ENCODE measurements at places on chromosomes 2 and 18.
A peak's percentile ranks its signal among the peaks of the same experiment; 100 is the strongest.

GRCh38 chr2:38498045-38498481 lies 104.7 kb downstream of the HNRNPLL start:
- H3K27ac ChIP-seq = no peak overlapping the region
- no peak overlapping the region for H3K4me3 ChIP-seq
- H3K4me1 ChIP-seq = no peaks in the 10 kb centered on the region
- no peaks in the 10 kb centered on the region for H3K27me3 ChIP-seq
- H3K36me3 ChIP-seq = no peaks in the 10 kb centered on the region

DNA sequence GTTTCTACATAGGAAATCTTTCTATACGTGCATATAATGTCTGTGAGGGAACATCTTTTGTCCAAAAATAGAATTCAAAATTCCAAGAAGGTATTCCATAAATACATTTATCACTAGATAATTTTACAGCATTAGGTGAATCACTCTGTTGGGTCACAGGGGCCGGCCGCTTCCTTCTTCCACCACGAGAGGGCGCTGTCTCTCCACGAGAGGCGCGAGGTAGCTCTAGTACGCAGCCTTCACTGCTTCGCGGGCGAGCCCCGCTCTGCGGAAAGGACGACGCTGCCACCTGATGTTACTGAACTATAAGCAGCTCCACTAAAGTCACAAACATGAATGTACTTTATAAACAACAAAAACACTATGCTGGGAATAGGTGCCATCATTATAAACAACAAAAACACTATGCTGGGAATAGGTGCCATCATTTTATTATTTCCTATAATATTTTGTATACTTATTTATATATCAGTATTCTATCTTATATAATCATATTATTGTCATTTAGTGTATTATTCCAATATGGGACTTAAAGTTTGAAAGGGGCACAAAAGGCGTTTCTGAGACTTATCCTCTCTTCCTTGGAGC lies 69.4 kb upstream of the REV1 start:
- H3K4me1 ChIP-seq = no peaks in the 10 kb centered on the region
- no peaks in the 10 kb centered on the region for H3K36me3 ChIP-seq
- peak; percentile 85 for DNase-seq
- H3K27me3 ChIP-seq = no peaks in the 10 kb centered on the region
- no peak overlapping the region for H3K27ac ChIP-seq

DNA sequence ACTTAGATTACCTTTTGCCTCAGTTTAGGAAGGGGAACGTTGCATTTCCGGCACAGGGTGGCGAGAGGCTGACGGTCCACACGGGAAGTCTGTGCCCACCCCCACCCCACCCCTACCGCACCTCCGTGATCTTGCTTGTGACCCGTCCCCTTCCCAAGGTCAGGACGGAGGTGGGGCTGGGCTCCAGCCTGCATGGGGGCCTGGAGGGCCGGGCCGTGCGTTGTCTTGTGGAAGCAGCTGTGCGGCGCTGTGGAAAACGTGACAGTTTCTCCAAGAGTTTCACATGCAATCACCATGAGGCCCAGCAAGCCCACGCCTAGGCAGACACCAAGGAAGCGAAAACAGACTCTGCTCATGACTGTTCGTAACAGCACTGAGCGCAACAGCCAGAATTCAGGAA lies 76.8 kb upstream of the HDAC4 start:
- H3K27ac ChIP-seq = no peak overlapping the region
- H3K36me3 ChIP-seq = no peaks in the 10 kb centered on the region
- H3K4me3 ChIP-seq = no peak overlapping the region
- no peaks in the 10 kb centered on the region for H3K27me3 ChIP-seq
- H3K4me1 ChIP-seq = no peaks in the 10 kb centered on the region
- DNase-seq = no peak

GRCh38 chr2:222318026-222318711 lies 19.4 kb upstream of the PAX3 start:
- no peaks in the 10 kb centered on the region for H3K36me3 ChIP-seq
- no peaks in the 10 kb centered on the region for H3K4me1 ChIP-seq
- no peak overlapping the region for H3K27ac ChIP-seq
- peak overlapping the region; percentile 74 for H3K4me3 ChIP-seq

DNA sequence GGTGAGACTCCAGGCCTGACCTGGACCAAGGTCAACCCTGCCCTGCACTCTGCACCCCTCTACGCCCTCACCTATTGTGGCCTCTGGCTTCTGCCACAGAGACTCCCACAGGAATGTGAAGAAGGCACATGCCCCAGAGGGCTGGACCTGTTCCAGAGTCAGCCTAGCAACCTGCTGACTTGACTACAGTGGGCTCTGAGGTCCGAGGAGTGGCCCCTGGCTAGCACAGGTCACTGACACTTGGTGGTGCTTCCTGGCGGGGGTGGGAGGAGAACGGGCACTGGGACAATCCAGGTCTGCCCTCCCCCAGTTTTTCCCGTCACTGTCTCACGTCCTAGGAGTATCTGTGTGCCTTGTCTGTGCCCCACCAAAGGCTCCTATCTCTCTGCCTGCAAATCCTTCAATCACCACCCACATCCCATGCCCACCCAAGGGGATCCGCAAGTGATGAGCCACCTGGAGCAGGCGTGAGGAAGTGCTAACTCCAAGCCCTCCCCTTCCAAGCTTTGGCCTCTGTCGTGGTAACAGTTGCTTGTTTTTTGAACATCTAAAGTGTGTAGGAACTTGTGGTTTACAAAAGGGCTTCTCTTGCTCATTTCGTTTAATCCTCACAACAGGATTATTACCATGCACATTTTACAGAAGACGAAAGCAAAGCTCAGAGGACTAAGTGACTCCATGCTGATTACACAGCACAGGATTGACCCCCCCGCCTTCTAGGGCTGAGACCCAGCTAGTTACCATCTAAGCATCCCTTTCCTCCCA lies 86.2 kb downstream of the MCFD2 start:
- no peak overlapping the region for H3K4me3 ChIP-seq
- H3K27ac ChIP-seq = no peak overlapping the region
- H3K4me1 ChIP-seq = no peaks in the 10 kb centered on the region
- no peak for DNase-seq
- no peaks in the 10 kb centered on the region for H3K27me3 ChIP-seq

DNA sequence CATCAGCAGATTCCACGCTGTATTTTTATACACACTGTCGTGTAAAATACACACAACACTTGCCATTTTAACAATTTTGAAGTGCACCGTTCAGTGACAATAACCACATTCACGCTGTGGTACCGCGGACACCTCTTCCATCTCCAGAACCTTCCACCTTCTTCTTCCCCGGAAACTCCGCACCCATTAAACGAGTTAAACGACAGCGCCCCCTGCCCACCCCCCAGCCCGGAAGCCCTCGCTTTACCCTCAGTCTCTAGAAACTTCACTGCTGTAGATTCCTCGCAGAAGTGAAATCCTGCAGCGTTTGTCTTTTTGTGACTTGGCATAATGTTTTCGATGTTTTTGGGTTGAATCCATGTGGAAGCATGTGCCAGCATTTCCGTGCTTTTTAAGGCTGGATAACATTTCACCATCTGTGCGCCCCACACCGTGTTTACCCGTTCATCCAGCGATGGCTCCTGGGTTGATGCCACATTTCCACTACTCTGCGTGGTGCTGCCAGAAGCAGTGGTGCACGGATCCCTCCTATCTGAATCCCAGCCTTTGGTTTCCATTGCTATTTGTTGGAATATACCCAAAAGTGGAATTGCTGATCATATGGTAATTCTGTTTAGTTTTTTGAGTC lies 32.0 kb upstream of the TMEM18 start:
- H3K27ac ChIP-seq = no peak overlapping the region
- no peak overlapping the region for H3K4me3 ChIP-seq
- H3K27me3 ChIP-seq = no peaks in the 10 kb centered on the region
- H3K4me1 ChIP-seq = no peaks in the 10 kb centered on the region
- no peak for DNase-seq

GRCh38 chr18:52451256-52451655 lies 111.3 kb downstream of the DCC start:
- H3K4me3 ChIP-seq = no peak overlapping the region
- no peaks in the 10 kb centered on the region for H3K4me1 ChIP-seq
- DNase-seq = no peak

DNA sequence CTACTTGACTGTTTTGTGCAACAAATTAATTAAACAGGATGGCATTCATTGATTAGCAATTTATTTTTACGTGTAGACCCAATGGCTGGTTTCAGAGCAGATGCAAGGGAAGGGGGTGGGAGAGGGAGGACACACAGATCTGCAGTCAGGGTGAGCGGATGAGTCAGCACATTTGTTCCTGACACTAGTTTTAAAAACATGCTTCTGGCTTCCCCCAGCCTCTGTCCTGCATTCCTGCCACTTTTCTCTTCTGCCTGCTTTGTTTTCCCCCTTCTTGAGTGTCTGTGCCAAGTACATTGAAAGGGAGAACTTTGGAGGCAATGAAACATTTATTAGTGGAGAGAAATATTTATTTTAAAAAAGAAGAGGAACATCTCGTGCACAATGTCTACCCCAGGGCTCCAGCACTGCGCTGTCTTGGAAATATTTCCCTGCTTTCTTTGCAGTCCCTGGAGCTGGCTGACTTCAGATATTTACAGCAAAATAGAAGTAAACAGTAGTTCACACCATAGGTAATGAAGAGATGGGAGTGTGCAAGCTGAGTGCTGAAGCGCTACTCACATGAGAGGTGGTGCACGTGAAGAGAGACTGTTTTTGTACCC lies 52.2 kb downstream of the NRP2 start:
- H3K27ac ChIP-seq = no peak overlapping the region
- H3K27me3 ChIP-seq = no peaks in the 10 kb centered on the region

DNA sequence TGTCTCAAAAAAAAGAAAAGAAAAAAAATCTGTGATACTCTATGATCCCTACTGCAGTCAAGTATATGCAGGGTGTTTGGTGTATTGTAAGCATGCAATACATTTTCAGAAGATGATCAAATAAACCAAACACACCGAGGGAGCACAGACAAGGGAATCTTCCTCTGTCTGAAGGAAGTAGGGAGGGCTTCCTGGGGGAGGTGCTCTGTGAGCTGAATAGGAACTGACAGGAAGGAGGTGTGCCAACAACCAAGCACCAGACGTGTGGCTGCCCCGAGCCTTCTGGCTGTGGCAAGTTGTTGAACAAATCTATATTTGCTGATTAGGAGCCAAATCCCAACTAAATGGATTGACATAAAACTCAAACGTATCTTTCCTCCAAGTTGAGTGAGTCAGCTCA lies 14.6 kb downstream of the THNSL2 start:
- H3K27me3 ChIP-seq = no peaks in the 10 kb centered on the region
- H3K4me3 ChIP-seq = no peak overlapping the region
- DNase-seq = no peak
- peaks cover 4% of the 10 kb centered on the region for H3K4me1 ChIP-seq
- H3K27ac ChIP-seq = no peak overlapping the region

- no peak for DNase-seq
- H3K4me3 ChIP-seq = no peak overlapping the region
- H3K4me1 ChIP-seq = no peaks in the 10 kb centered on the region
- H3K36me3 ChIP-seq = no peaks in the 10 kb centered on the region
- H3K27ac ChIP-seq = no peak overlapping the region
Observed at GRCh38 chr2:127122361-127123027, 15.5 kb upstream of the BIN1 start.

DNA sequence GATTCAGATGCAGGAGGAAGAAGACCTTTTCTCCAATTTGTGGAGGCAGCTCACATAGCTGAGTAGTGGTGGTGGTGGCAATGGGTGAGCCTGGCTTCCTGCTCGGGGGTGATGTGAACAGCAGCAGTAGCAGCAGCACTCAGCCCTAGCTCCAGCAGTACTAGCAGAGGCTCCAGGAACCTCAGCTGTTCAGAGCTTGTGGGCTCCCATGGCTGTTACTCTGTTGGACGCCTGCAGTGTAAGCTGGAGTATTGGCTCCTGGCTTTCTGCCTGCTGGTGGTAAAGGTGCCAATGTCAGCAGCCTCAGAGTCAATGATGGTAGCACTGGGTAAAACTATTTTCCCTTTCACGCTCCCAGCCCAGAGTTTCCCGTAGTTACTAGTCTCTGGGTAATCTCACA lies 3.1 kb upstream of the SEH1L start:
- H3K27me3 ChIP-seq = no peaks in the 10 kb centered on the region
- H3K27ac ChIP-seq = no peak overlapping the region
- peaks cover 3% of the 10 kb centered on the region for H3K4me1 ChIP-seq
- H3K4me3 ChIP-seq = no peak overlapping the region

- H3K4me3 ChIP-seq = no peak overlapping the region
- no peak overlapping the region for H3K27ac ChIP-seq
- H3K4me1 ChIP-seq = no peaks in the 10 kb centered on the region
- H3K27me3 ChIP-seq = no peaks in the 10 kb centered on the region
Observed at GRCh38 chr2:229408962-229409361, 137.9 kb upstream of the PID1 start.

- no peak overlapping the region for H3K27ac ChIP-seq
- no peak overlapping the region for H3K4me3 ChIP-seq
Observed at GRCh38 chr2:230938516-230939065, 13.5 kb upstream of the GPR55 start.

DNA sequence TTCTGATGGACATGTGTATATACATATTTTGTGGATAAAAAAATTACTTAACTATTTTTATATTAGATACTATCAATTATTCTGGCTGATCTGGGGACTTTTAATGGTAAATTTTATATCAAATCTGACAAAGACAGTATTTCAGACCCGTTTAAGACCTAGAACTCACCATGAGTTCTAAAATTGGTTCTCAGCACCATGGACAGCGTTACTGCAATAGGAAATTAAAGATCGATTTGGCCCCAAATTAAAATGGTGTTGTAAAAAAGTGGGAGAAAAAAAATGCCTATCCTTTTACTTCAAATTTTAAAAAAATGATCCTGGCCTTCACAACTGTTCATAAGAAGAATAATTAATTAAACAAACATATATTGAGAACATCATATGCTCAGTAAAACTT lies 919 bp upstream of the SCN2A start:
- no peak overlapping the region for H3K4me3 ChIP-seq
- H3K4me1 ChIP-seq = no peaks in the 10 kb centered on the region
- H3K27ac ChIP-seq = no peak overlapping the region
- peak; percentile 60 for DNase-seq
- no peaks in the 10 kb centered on the region for H3K36me3 ChIP-seq
- H3K27me3 ChIP-seq = no peaks in the 10 kb centered on the region

DNA sequence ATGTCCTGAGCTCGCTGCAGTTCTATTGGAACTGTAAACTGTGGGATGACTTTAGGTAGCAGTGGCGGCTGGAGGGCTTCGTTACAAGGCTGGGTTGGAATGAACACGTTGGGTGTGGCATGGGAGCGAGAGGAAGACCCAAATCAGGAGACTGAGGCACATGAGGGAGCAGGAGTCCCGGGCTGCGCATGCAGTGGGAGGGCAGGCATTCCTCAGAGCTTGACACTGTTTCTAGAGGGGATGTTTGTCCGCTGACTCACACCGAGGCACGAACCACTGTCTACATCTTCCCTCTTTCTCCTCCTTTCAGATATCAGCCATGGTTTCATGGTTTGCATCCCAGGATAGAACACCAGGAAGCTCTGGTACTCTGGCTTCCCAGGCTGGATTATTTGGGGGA lies 40.6 kb upstream of the LAMA1 start:
- no peaks in the 10 kb centered on the region for H3K27me3 ChIP-seq
- H3K4me1 ChIP-seq = no peaks in the 10 kb centered on the region
- no peak for DNase-seq
- H3K36me3 ChIP-seq = no peaks in the 10 kb centered on the region
- H3K27ac ChIP-seq = no peak overlapping the region
- no peak overlapping the region for H3K4me3 ChIP-seq

GRCh38 chr18:32358075-32358474 lies 112.6 kb downstream of the GAREM1 start:
- H3K27ac ChIP-seq = no peak overlapping the region
- no peak overlapping the region for H3K4me3 ChIP-seq
- no peaks in the 10 kb centered on the region for H3K36me3 ChIP-seq
- DNase-seq = no peak

Data from kidney (tissue), 22 donors.